ENCODE measurements at places on chromosomes 3 and 15.

DNA sequence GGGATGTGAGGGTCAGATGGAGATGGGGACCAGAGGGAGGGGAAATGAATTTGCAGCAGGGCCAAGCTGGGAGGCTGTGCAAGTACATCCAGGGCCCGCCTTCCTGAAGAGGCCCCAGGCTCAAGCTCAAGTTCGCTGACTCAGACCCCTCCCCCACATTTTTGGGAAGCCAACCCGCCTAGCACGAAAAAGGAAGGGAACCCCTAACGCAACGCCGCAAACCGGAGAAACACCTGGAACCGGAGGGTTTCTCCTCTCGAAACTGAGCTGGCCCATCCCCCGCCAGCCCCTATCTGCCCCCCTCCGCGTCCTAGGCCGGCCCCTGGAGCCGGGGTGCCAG lies 624 bp downstream of the AP3B2 start:
- DNase-seq, result no peak

GRCh38 chr15:63374686-63375520 lies 6.7 kb downstream of the CA12 start:
- peak; percentile 94 for DNase-seq

- DNase-seq, result no peak
These were observed 149.6 kb downstream of the CHL1 start for GRCh38 chr3:346186-346585.

DNA sequence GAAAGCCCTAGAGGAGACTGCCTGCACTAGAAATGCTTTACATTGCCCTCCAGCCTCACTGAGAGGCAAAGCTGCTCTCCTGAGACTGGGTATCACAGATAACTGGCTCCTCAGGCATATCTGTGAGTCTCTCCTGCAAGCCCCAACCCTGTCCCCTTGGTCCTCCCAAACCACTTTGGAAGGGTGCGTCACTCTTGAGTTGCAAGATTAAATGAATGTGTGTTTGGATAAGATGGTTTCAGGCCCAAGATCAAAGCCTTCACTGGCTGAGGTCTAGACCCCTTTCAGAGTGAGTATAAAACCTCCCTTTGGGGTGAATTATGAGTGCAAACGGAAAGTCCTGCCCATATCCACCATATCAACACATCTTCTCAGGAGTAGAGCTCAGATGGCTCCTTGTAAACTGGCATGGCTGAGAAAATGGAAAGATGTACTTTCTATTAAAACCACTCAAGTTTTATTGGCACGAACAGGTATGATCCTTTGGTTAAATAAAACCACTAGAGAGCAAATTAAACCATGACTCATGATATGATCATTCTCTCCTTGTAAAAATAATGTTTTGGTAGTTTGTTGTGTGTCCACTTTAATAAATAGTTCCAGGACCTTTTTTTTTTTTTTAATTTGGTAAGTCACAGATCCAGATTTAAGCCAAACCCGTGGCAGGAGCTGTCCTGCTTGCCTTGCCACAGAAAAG lies 164.0 kb downstream of the CHST2 start:
- no peak for DNase-seq

DNA sequence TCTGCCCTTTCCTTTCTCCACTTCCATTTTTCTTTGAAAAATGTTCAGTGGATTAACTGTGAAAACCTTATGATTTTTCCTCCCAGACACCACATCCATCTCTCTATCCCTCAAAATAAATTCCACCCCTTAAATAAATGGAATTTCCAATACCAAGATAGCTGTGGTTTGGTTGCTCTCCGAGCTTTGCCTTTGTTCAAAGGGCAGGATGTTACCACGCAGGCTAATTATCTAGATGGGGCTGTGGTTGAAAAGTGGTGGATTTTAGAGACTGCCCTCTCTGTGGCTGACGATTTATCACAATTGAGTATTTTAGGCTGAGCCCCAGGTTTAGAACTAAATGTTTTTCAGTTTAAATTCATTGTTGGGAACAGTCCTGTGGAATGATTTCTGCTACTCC lies 36.9 kb upstream of the CMSS1 start:
- no peak for DNase-seq

DNA sequence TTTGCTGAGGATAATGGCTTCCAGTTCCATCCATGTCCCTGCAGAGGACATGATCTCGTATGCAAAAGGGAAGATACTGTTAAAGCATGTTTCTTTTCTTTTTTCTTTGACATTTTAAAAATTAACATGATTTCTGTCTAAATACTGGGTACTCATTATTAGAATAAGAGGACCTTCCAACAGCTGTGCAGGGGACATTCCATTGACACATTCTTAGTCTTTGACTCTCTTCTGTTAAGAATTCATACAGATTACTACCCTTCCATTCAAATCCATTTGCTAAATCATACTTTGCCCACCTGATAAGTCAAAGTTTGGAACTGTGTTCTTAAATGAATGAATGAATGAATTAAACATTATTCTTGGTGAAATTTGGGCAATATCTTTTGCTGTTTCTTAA lies 5.1 kb upstream of the CP start:
- no peak for DNase-seq

DNA sequence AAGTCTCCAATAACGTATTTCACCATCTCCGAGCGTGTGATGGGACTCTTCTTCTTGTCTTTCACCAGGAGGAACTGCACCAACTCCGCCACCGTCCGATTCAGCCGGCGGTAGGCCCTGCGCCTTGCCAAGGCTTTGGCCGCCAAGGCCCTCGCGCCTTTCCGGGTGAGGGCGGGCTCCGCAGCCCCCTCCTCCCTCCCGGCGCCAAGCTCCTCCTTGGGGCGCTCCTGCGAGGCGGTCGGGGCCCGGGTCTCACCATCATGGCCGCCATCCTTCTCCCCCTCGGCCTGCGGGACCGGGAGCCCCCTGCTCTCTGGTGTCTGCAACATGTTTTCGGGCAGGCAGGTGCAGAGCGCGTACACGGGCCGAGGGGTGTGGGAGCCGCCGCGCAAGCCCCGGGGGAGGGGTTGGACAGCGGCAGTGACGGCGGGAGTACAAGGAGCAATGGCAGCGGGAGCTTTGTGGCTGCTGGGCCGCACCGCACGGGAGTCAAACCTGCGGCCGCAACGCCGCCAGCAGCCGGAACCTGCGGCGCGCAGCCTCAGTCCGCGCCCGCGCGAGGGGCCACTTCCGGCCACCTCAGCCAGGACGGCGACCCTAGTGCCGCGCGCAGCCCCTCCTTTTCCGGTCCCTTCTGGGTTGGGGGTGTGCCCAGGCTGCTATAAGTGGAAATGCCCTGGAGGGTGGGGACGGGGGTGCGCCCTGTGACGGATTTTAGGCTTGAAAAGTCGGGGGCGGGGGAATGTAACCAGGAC lies at the start of gene MAGEF1:
Gene MAGEF1 (minus strand): TSS at position 572 of the 755 bp plus-strand sequence. CDS start 243 bp downstream, at position 329.
- peak; percentile 33 for DNase-seq

DNA sequence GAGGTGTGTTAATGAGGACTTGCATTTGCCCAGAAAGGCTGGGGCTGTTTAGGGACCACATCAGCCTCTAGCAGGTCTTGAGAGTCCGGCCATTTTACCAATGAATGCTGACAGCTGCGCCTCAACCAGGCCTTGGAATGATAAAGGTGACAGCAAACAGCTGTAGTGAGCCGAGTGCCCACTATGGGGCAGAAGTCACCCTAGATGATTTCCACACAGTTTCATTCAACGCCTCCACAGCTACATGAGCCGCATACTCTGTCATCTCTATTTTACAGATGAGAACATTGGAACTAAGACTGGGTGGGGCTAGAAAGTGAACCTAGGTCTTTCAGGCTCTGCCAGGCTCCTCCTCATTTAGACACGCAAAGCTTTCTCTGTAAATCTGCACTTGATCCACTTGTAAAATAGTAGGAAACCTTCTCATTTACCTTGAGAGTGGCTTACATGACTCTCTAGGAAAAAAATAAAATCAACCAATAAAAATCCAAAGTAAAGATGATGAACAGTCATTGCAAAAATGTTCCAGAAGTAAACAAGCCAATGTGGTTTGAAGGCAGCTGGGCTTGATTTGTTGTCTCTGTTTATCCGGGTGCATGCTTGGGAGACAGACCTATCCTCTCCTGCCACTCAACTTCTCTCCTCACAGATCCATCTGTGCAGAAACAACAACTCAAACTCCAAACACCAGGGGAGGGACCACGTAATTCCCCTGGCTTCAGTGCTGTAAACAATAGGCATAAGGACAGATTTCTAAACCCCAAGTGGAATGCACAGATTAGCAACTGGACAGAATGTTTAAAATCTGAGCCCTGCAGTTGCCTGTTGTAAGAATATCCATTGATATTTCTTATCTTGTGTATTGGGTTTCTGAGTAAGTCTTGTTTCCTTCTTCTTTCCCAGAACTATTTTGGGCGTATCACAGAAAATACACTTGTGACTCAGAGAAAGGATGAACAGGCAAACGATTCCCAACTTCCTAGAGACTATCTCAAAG lies 31.5 kb upstream of the LDHAL6B start:
- DNase-seq, result peak; percentile 97

DNA sequence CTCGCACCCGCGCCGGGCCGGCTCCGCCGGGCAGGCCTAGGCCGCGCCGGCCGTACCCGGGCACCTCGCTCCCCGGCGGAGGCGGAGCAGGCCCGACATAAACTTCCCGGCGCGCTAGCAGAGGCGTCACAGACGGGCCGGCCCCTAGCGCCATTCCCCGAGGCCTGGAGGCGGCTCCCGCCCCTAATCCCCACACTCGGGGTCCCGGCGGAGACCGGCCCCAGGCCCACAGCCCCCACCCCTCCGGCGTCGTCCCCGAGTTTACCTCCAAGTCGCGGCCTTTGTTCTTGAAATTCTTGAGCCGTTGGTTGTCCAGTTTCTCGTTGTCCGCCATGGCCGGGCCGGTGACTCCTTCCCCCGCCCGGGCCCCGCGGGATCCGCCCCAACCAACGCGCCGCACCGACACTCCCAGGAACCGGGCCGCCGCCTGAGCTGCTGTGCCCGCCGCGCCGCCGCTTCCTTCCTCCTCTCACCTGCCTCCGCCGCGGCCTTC lies 376 bp downstream of the KPNA4 start:
- DNase-seq, result peak; percentile 68

- DNase-seq, result no peak
These were observed 268.6 kb upstream of the UBE2E1 start for GRCh38 chr3:23537101-23537551.

GRCh38 chr15:39710681-39711080 lies 72.0 kb downstream of the FSIP1 start:
- no peak for DNase-seq

- no peak for DNase-seq
These were observed 33.4 kb downstream of the CDV3 start for GRCh38 chr3:133606902-133607301.

- DNase-seq, result peak; percentile 71
These were observed 176.2 kb upstream of the ANKRD28 start for GRCh38 chr3:15973940-15974339.

DNA sequence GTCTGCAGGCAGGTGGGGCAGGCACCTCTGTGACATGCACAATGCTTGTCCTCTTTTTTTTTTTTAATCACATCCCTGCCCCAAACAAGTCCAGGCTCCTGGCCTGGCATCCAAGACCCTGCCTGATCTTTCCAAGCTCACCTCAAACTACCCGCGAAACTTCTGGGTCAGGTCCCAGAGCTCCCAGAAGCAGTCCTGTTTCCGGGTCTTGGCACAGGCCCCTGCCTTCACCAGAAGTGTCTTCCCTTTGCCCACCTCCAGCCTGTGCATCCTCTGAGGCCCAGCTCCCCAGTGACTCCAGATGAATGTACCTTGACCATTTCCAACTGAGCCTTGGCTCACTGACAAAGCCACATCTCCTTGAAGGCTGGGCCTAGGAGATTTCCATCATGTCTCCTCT lies 23.0 kb downstream of the PLA2G4E start:
- DNase-seq, result no peak

GRCh38 chr3:53238051-53238850 lies 17.6 kb downstream of the TKT start:
- peak; percentile 36 for DNase-seq

GRCh38 chr15:74319596-74320351 lies 47.7 kb downstream of the CYP11A1 start:
- DNase-seq, result no peak

- DNase-seq, result no peak
These were observed 17.0 kb downstream of the TOPBP1 start for GRCh38 chr3:133644768-133645167.

DNA sequence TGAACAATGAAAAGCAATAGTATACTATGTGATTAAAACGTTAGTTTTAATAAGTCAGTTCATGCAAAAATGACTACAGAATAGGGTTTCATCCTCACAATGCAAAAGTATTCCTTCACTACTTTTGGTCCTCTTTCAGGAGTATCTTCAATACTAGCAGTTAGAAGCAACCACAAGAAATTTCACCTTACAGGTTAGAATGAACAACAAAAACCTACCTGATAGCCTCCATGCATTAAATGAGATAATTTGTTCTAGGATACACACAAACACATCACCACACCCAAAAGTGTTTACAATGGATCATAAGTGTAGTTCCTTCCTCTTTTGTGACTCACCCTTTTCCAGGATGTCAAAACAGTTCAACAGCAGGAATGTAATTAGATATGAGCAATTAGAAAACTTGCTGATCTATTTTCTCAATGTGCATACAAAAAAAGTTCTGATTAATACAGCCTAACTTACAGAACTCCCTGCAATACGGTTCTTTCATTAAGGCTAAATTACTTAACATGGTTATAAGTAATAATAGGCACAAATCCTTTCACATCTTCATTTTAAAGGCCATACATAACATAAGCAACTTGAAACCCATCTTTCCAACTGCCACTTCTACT lies 21.6 kb downstream of the UACA start:
- peak; percentile 88 for DNase-seq

DNA sequence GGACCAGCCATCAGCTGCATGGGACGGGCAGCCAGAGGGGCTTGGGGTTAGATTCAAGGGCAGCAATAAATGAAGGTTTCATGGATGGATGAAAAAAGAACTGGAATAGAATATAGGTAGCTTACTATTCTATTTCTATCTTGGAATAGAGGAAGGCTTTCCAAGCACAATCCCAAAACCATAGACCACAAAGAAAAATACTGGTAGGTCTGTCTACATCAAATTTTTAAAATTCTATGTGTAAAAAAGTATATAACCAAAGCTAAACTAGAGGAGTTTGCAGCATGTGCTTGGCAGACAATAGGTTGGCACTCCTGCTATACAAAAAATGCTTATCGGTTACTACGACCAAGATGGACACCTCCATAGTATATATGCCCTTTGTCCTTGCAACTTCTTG lies 7.2 kb upstream of the FBLN2 start:
- no peak for DNase-seq

- DNase-seq, result no peak
These were observed 4.6 kb downstream of the OR5H15 start for GRCh38 chr3:98171071-98171470.

GRCh38 chr15:42355291-42355690 lies 4.0 kb upstream of the CAPN3 start:
- no peak for DNase-seq

GRCh38 chr15:67150023-67150860 lies 84.8 kb downstream of the SMAD3 start:
- DNase-seq, result peak; percentile 93

- DNase-seq, result no peak
These were observed 209.5 kb downstream of the DTWD1 start for GRCh38 chr15:49830391-49830790.

DNA sequence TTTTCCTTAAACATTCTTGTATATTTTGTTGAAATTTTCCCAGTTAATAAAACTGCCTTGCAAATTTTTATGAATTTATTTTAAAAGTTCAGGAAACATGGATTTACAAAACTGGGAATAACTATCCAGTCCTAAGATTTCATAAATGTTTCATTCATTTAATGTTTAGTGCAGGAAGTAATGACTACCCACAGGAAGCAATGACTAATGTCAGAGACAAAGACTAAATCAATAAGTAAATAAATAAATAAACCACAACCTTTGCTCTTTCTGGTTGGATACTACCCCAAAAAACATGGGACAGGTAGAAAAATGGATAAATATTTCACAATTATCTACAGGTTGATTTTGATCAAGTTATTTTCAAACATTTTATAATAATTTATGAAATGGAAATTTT lies 48.8 kb upstream of the TMCO5A start:
- no peak for DNase-seq

- no peak for DNase-seq
These were observed 13.0 kb downstream of the SUCLG2 start for GRCh38 chr3:67641451-67641850.

Measured in inflammatory macrophage treated with lipopolysaccharide for 4 hours (primary cell).